ENCODE measurements at places on chromosomes 16 and 17. TPM values are rescaled to one million over a fixed set of nuclear protein-coding genes. Genes with fewer than 3 reads are reported as not detected.

Gene KRT17
- total RNA-seq: not detected

Gene TGFB1I1
- total RNA-seq: 0.72 TPM

Gene EPOP
- total RNA-seq: 1.9 TPM

Gene LPO
- not detected for total RNA-seq

Gene ABCA9
- 0.05 TPM for total RNA-seq
